ENCODE measurements at places on chromosomes 6 and 20.

DNA sequence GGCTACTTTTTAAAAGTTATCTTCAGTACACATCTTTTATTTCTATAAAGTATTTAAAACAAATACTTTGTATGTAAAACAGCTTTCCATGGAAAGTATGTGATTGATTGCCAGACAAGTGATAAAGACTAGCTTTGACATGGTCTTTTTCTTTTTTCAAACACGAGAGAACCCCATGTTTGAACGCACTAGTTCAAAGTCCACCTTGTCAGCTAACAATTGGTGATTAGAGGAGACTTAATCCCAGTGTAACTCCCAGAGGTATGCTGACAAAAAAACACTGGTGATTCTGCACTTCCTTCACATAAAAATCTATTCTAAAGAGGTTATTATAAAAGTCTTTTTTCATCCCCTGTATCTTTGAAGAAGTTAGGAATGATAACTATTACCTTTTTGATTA is 438.1 kb downstream of the GJA1 start:
- no peak for DNase-seq
- no peaks in the 10 kb centered on the region for H3K27me3 ChIP-seq
- H3K4me1 ChIP-seq = no peaks in the 10 kb centered on the region
- H3K4me3 ChIP-seq = no peak overlapping the region
- H3K27ac ChIP-seq = no peak overlapping the region

GRCh38 chr6:109202409-109203264 is 107.3 kb downstream of the CEP57L1 start:
- H3K4me1 ChIP-seq = no peaks in the 10 kb centered on the region
- no peak overlapping the region for H3K27ac ChIP-seq
- no peak for DNase-seq
- H3K4me3 ChIP-seq = no peak overlapping the region
- H3K27me3 ChIP-seq = no peaks in the 10 kb centered on the region

GRCh38 chr20:51715856-51716185 is 52.4 kb downstream of the ATP9A start:
- no peak for DNase-seq
- no peak overlapping the region for H3K27ac ChIP-seq
- no peaks in the 10 kb centered on the region for H3K4me1 ChIP-seq
- H3K36me3 ChIP-seq = no peaks in the 10 kb centered on the region

DNA sequence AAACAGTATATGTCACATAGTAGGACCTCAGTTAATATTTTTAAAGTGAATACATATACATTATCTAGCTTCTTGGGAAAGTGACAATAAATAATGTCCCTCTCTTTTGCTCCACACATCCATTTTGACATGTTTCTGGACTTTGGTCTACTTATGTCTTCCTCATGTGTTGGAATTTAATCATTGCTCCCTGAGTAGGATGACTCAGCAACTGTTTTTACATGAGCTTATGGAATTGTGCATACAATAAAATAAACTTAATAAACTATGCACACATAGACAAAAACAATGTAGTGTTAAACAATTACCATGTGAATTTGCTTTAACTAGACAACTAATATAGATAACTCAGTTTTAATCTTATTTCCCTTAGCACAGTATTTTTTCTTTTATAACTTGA is 503.8 kb downstream of the TFAP2B start:
- H3K4me1 ChIP-seq = no peaks in the 10 kb centered on the region
- no peak for DNase-seq
- no peak overlapping the region for H3K4me3 ChIP-seq
